CD4-positive, alpha-beta memory T cell (primary cell): ENCODE measurements at places on chromosomes 1 and 21. TPM values are rescaled to one million over a fixed set of nuclear protein-coding genes. Genes with fewer than 3 reads are reported as not detected.

Gene ZNF683
- total RNA-seq, result not detected

Gene TMIGD3
- not detected for total RNA-seq

Gene LCE1D
- not detected for total RNA-seq

Gene CD1B
- not detected for total RNA-seq

Gene AMPD1
- total RNA-seq, result not detected

Gene NBPF14
- total RNA-seq, result 25.5 TPM

Gene GPR52
- 1.6 TPM for total RNA-seq

Gene MMP23B
- total RNA-seq, result 3.5 TPM

Gene CCDC190
- total RNA-seq, result not detected

Gene PLA2G2F
- total RNA-seq, result not detected

Gene SEC16B
- not detected for total RNA-seq

Gene HPDL
- 0.32 TPM for total RNA-seq

Gene CD1E
- total RNA-seq, result not detected

Gene NGF
- total RNA-seq, result not detected

Gene ZBTB37
- 26.5 TPM for total RNA-seq

Gene RUNX1
- 86.1 TPM for total RNA-seq

Gene SPATA46
- not detected for total RNA-seq

Gene S1PR1
- total RNA-seq, result 366 TPM

Gene CDA
- total RNA-seq, result not detected

Gene SPRR5
- total RNA-seq, result not detected

Gene SAMD13
- not detected for total RNA-seq

Gene FCRL4
- not detected for total RNA-seq

Gene DUSP10
- total RNA-seq, result 4.1 TPM

Gene HNRNPCL2
- not detected for total RNA-seq

Gene PDXK
- total RNA-seq, result 90.8 TPM

Gene TNNI3K
- not detected for total RNA-seq

Gene HSD3B1
- total RNA-seq, result not detected

Gene AADACL3
- not detected for total RNA-seq

Gene IFI16
- total RNA-seq, result 162 TPM

Gene CA6
- not detected for total RNA-seq

Gene TIE1
- total RNA-seq, result not detected

Gene CLCNKB
- not detected for total RNA-seq

Gene VASH2
- not detected for total RNA-seq

Gene CASZ1
- total RNA-seq, result 7.5 TPM

Gene THEMIS2
- total RNA-seq, result 64.8 TPM

Gene EXTL1
- total RNA-seq, result 0.12 TPM
